ENCODE measurements at places on chromosomes 12 and 14. TPM values are rescaled to one million over a fixed set of nuclear protein-coding genes. Genes with fewer than 3 reads are reported as not detected.

SPPL3 gene
- total RNA-seq: 28.0 TPM

GRCh38 chr12:11840366-11840765 is 190.9 kb downstream of the ETV6 start:
- DNase-seq: no peak

GRCh38 chr14:78498062-78498595 is 328.0 kb downstream of the NRXN3 start:
- no peak for DNase-seq

HOXC9 gene
- total RNA-seq: not detected

MLEC gene
- total RNA-seq: 30.3 TPM

TRAFD1 gene
- 42.1 TPM for total RNA-seq

GRCh38 chr12:24231298-24231697 is 281.8 kb upstream of the SOX5 start:
- no peak for DNase-seq

GRCh38 chr12:80752464-80752863 is 35.8 kb downstream of the MYF5 start:
- DNase-seq: no peak

TC2N gene
- total RNA-seq: 48.2 TPM

ARG2 gene
- total RNA-seq: 1.6 TPM

DNA sequence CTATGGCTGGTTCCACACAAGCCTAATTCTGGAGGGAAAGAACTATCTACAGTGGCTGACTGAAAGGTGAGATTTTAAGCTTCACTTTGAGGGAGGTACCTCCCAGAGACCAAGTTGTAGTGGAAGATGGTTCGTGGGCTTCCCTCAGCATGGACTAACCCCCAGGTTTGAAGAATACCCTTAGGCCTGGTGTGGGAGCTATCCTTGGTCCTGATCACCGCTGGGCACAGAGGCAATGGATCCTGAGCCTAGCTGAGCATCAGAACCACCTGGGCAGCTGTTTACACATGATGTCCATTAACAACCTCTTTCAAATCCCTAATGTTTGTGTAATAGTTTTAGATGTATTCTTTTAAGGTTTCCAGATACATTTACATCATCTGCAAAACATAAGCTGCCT is 10.3 kb downstream of the DAO start:
- DNase-seq: no peak

IAPP gene
- not detected for total RNA-seq
